HCT116 (cell line): ENCODE measurements at places on chromosomes 11 and 22. TPM values are rescaled to one million over a fixed set of nuclear protein-coding genes. Genes with fewer than 3 reads are reported as not detected.
A peak's percentile ranks its signal among the peaks of the same experiment; 100 is the strongest.

DNA sequence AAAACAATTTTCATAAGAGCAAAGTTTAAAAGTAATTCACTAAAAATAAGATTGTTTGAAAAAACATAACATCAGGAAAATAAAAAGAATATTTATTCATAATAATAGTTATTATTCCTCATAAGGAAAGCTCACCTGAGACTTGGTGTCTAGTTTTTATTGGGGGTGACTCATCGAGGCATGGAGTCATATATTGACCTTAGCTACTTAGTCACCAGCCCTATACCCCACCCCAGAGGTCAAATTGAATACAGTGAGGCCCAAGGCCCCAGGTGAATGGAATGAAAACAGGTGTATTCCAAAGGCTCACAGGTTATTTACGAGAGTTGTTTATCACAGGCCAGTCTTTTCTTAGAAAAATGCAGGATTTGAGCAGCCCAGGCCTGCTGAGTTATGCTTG, 36.9 kb downstream of the CNTF start:
- DNase-seq = peak; percentile 59

DNA sequence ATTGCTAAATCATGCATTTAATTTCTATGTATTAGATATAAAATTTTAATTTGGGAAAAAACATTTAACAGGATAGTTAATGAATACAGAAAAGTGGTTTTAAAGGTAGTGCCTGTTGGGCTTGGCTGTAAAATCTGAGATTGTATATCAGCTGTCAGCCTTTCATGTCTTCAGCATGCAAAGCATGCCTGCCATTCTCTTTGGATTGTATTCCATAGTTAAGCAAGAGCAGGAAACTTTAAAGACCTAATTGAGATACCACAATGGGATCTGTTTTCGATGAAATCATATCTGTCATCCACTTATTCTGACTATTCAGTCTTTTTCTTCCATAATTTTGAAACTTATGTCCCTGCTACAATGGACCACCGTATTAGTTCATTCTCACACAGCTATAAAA, 451.0 kb upstream of the DDI1 start:
- DNase-seq = no peak

GRCh38 chr11:82898241-82898640, 2.0 kb downstream of the PRCP start:
- DNase-seq = no peak

GRCh38 chr11:35111161-35112055, 27.6 kb upstream of the CD44 start:
- no peak for DNase-seq

Gene GPHA2
- not detected for total RNA-seq

Gene LSP1
- total RNA-seq = 1.3 TPM

DNA sequence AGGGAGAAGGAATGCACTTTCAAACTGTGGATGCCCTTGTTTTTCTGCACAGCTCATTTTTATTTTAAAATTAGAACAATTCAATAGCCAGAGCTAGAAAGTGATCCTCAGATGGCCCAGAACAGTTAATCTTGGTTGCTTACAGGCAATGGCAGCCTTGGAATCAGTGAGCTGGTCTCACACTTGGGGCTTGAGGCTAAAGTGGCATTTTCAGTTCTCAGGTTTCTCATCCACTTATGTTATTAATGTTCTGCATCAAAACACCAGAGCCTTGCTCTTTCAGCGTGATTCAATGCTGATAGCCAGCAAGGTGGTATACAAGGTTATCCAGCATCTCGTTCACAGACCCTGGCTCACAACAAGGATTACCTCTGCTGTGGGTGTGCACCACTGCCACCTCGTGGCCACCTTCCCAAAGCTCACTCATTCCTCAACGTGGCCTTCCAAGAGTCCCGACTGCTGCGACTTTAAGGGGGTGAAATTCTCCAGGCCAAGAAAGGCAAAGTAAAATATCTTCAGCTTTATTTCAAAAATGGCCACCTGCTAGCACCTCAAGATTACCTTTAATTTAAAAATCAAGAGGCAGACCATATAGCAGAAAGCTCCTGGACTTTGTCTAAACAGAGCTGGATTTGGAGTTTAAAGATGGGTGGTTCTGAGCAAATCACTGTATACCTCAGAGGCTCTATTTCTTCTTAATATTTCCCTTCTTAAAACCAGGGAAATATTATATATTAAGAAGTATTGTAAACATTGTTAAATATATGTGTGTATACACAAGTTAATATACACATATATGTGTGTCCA, 34.2 kb upstream of the FSHB start:
- peak; percentile 32 for DNase-seq

- no peak for DNase-seq
These were observed 10.7 kb downstream of the TTLL1 start for GRCh38 chr22:43078522-43078921.

Gene C22orf23
- 0.47 TPM for total RNA-seq

Gene WT1
- 0.07 TPM for total RNA-seq

GRCh38 chr11:31619980-31620379, 110.4 kb downstream of the ELP4 start:
- DNase-seq = no peak

GRCh38 chr11:109940816-109941215, 152.4 kb upstream of the ZC3H12C start:
- peak; percentile 39 for DNase-seq

DNA sequence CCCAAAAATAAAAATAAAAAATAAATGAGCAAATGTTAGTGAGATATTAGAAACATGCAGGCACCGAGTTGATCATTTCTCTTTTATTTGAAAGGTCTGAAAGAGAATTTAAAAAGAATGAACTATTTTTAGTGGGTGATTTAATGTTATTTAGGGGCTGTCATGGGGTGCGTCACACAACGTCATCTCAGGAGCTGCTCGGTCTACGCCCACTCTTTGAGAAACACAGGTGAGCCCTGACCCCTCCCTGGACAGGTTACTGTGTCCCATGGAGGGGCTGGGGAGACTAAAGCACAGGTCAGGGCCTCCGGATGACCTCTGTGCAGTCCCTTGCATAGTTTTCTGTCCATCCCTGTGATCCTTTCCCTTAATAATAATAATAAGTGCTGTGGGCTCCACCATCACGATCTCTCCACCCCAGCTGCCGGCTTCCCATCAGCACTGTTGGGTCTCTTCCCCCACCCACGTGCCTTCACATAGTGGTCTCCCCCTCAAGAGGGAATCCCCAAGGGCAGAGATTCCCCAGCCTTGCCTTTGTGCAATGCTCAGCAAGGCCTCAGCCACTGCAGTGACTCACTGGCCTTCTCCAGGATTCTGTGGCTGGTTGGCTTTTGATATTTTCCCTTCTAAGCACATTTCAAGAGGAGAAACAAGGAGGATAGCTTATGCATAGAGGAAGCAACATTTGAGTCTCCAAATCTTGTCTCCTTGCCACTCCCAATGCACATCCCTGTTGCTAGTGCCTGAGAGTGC, 159.9 kb downstream of the TTC17 start:
- no peak for DNase-seq

- no peak for DNase-seq
These were observed 34.8 kb upstream of the TTC12 start for GRCh38 chr11:113279591-113279990.

Gene SMC1B
- total RNA-seq = not detected

- no peak for DNase-seq
These were observed 36.1 kb upstream of the LRRC32 start for GRCh38 chr11:76706667-76707066.

- no peak for DNase-seq
These were observed 17.2 kb downstream of the HPS5 start for GRCh38 chr11:18304745-18305144.

DNA sequence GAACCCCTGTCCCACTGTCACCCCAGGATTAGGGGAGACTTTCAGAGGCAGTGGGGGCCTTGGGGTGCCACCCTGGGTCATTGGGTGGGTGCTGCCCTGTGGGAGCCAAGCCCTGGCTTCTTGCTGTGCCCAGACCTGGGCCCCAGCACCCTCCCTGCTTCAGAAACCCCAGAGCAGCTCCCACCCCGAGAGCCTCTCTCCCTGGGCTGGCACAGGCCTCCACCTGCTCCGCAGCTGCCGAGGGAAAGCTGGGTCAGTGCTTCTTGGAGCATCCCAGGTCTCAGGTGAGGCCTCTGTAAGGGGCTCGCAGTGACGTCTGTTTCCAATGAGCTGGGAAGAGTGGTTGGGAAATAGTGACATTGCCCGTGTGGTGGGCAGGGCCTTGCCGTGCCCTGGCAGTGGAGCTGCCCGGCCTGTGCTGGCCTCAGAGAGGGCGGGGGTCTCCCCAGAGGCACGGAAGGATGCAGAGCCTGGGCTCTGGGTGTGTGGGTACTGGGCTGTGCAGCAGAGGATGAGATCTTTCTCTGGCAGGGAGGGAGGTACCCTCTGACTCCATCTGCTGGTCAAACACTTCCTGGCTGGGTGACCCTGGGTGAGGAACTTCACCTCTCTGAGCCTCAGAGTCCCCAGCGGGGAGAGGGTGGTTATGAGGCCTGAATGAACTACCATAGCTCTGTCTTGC, 23.0 kb downstream of the C22orf23 start:
- DNase-seq = no peak

DNA sequence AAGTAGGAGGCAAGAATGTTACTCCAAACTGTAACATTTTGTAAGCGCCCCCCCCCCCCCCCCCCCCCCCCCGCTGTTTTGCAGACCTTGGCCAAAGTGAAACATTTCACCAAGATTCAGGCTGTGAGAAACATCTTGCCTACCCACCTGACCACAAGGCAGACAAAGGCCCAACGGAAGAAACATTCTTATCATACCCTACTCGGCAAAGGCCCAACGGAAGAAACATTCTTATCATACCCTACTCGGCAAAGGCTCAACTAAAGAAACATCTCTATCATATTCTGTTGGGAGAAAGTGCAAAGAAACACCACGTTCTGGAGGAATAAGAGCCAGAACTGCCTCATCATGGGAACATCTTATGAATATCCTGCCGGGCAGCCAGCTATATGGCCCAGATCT, 117.1 kb downstream of the JRKL start:
- no peak for DNase-seq

- no peak for DNase-seq
These were observed 930.7 kb downstream of the BRD1 start for GRCh38 chr22:48896766-48897644.
